EH (cell line): ENCODE measurements at places on chromosomes 5 and 9.

GRCh38 chr9:129497813-129498450, 123.0 kb downstream of the C9orf50 start:
- peak; percentile 43 for DNase-seq

DNA sequence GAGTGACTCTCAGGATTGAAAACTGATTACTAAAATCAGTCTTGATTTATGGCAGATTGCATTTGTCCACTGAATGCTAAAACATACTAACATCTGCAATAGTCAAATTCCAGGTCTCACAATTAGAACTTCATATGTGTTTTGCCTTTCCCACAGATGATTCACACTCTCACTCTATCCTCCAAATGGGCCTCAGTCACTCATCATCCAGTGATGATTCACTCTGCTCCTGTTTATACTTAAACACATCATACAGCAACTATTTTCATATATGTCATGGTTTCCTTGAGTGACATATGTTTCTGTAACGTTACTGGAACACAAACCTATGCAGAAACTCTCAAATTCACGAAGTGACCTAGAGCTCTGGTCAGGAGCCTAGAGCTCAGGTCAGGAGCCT, 512.9 kb downstream of the HINT1 start:
- peak; percentile 39 for DNase-seq

- no peak for DNase-seq
These were observed 56.1 kb upstream of the ZNF300 start for GRCh38 chr5:150960791-150961396.

DNA sequence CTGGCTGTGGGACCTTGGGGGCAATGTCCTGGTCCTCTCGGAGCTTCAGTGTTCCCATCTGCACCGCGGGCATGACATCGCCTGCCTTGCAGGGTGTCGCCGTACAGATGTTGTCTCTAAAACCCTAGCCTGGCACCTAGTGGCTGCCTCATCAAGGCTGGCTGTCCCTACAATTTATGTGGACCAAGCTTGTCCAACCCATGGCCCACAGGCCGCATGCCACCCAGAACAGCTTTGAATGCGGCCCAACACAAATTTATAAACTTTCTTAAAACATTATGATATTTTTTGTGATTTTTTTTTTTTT, 18.3 kb upstream of the ASS1 start:
- no peak for DNase-seq

GRCh38 chr9:134863306-134863902, 17.2 kb upstream of the FCN2 start:
- DNase-seq = no peak

DNA sequence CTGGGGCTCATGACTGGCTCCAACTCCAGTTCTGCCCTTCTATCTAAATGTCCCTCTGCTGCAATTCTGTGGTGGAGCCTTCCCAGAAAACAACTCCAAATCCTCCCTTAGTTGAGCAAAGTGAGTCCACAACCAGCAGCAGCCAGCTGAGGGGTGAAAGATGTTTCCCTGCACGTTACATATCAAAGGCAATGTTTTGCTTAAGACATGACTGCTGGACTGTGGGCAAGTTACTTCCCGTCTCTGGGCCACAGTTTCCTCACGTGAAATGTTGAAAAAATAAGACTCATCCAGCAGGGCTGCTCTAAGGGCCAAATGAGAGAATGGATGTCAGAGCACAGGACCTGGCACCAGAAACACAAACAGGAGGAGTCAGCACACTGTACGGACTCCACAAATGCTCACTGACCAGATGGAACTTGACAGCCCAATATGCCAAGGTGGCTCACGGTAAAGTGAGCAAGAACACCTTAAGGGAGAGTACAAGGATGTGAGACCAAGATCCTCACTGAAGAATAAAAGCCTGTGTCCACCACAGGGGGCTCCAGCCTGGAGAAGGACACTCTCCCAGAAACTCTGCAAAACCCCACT, 138.4 kb upstream of the ABCA1 start:
- no peak for DNase-seq

DNA sequence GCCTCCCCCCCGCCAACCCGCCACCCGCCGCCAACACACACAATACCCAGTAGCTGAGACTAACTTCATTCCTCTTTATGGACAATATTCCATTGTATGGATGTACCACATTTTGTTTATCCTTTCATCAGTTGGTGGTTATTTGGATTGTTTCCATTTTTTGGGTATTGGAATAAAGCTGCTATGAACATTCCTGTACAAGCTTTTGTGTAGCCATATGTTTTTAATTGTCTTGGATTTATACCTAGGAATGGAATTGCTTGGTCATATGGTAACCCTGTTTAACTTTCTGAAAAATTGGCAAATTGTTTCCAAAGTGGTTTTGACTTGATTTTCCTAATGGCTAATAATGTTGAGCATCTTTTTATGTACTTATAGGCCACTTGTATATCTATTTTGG, 4.9 kb upstream of the UBTD2 start:
- no peak for DNase-seq

- DNase-seq = peak; percentile 5
These were observed 97.9 kb downstream of the CDH6 start for GRCh38 chr5:31291323-31291854.

DNA sequence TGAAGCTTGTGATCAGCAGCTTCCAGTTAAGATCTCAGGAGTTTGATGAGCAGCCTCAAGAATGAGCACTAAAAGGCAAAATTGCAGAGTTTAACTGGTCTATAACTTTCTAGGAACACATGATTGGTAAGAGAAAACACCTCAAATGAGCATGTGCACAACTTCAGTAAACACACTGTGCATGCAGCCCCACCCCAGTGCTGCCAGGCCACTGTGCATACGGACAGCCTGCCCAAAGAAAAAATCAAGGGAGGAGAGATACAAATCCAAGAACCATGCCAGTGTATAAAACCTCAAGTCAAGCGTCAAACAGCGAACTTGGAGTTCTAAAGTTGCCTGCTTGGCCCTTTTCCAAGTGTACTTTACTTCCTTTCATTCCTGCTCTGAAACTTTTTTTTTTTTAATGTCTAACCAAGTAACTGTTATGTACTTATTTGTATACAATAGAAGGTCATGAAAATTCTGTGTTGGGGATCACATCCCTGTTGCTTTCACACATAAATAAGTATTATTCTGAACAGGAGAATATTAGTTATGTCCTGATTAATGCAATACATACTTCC, 125.6 kb upstream of the TSLP start:
- no peak for DNase-seq

- no peak for DNase-seq
These were observed 62.8 kb upstream of the ZFAND5 start for GRCh38 chr9:72427801-72428200.

DNA sequence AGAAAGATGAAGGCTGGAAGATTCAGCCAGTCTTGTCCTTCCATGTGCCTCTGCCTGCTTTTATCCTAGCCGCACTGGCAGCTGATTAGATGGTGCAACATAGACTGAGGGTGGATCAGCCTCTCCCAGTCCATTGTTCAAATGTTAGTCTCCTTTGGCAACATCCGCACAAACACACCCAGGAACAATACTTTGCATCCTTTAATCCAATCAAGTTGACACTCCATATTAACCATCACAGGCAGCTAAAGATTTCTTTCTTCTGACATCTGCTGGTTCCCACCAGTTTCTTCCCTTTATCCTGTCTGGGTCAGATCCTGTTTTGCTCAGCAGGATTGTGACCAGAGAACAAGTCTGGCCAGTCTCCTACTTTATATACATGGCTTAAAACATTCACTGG, 276.5 kb upstream of the TYRP1 start:
- no peak for DNase-seq

GRCh38 chr9:113488071-113488470, 24.5 kb downstream of the RGS3 start:
- DNase-seq = no peak

- peak; percentile 3 for DNase-seq
These were observed 158.5 kb downstream of the TRPM6 start for GRCh38 chr9:74729136-74729695.

- peak; percentile 18 for DNase-seq
These were observed 341.1 kb downstream of the ZSWIM6 start for GRCh38 chr5:61673007-61673735.

DNA sequence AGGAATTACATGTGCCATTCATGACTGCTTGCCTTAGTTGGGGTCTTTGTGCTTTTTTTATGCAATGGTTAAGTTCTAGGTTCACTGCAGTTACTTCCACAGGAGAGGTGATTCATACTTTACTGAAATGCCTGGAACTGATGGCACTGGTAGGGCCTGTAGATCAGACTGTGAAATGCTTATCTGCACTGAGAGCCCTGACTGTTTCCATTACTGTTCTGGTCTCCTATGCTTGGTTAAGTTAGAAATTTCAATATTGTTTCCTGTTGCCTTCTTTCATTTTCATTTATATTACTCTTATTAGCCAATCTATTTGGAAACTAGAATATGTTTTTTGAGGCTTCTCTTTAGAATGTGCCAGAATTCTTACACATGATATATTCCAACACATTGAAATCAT, 484.1 kb upstream of the SEMA6A start:
- DNase-seq = no peak

- peak; percentile 16 for DNase-seq
These were observed 28.7 kb downstream of the PROP1 start for GRCh38 chr5:177967221-177967887.

GRCh38 chr5:77893225-77893860, 117.2 kb upstream of the TBCA start:
- DNase-seq = peak; percentile 99

DNA sequence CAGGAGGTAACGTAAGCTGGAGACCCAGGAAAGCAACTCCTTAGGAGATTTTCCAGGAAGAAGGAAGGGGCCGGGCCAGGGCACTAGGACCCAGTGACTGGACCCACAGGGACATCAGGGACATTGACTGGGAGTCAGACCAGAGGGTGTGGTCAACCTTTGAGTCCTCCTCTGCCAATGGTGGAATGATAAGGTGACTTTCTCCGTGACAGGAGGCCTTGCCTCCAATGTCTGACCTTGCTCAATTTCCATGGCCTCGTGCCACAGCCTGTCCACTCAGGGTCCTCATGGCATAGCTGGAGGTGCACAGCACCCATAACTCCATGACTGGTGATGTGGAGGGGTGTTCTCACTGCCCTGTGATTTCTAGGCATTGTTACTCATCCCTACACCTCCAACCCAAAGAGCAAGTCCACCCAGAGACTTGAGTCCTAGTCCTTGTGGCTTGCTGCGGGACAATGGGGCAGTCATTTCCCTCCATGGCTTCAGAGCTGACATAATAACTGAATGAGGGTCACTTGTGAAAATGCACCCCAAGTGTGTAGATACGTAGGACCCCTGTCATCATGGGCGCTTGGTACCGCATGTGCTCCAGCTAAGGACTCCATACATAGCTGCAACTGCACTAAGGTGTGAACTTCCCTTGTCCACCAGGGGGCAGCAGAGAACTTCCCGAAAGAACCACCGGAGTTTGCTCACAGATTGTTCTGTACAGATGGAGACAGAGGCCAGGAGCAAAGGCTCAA, 4.1 kb upstream of the AMBP start:
- DNase-seq = peak; percentile 85

DNA sequence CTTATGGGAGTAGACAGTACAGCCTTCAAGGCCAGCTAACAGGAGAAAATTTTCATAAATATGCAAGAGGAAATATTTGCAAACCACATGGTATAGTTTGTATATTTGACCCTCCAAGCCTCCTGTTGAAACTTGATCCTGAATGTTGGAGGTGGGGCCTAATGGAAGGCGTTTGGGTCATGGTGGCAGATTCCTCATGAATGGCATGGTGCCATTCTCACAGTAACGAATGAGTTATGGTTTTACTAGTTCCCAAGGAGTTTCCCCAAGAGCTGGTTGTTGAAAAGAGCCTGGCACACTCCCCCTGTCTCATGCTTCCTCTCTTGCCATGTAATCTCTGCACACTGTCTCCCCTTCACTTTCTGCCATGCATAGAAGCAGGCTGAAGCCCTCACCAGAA, 3.3 kb upstream of the PAIP1 start:
- peak; percentile 93 for DNase-seq

DNA sequence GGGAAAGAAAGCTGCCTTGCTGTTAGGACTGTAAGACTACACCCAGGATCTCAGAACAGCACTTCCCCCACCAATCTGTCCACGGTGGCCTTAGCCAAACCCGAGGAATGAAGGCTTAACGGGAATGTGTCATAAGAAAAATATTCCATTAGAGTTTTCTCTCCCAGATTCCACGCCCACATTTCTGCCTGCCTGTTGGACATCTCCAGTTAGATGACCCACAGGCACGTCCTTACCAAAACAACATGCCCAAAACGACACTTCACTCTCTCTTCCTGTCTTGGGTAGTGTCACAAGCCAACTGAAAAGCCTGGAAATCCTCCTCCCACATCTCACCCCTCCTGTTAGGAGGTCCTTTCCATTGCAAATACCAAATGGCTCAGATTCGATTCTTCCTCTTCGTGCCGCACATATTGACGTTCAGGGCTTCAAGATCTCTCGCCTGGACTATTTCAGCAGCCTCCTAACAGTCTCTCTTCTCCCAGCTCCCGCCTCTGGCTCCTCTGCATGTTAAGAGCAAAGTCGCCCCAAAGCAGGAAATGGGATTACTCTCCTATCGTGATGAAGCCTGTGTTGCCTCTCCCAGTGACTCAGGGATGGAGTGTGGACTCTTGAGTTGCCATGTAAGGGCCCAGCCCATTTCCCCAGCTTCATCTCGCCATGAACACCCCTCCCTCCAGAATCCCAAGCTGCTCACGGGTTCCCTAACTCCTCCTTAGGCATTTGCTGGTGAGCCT, 159.3 kb downstream of the NR3C1 start:
- peak; percentile 99 for DNase-seq

DNA sequence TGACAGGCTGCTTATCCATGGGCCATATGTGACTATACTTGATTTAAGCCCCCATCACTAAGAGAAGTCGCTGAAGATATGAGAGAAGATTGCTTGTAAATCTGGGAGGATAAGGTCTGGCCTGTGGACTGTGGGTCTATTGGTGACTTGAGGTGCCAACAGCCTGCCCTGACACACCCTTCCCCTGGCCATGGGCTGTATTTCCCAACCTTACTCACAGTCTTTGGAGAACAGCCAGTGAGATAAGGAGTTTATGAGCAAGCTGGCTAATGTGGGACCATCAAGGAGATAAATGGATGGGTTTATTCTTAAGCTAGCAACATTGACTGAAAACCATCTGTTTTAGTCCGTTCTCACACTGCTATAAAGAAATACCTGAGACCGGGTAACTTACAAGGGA, 231.3 kb downstream of the ZSWIM6 start:
- DNase-seq = no peak

DNA sequence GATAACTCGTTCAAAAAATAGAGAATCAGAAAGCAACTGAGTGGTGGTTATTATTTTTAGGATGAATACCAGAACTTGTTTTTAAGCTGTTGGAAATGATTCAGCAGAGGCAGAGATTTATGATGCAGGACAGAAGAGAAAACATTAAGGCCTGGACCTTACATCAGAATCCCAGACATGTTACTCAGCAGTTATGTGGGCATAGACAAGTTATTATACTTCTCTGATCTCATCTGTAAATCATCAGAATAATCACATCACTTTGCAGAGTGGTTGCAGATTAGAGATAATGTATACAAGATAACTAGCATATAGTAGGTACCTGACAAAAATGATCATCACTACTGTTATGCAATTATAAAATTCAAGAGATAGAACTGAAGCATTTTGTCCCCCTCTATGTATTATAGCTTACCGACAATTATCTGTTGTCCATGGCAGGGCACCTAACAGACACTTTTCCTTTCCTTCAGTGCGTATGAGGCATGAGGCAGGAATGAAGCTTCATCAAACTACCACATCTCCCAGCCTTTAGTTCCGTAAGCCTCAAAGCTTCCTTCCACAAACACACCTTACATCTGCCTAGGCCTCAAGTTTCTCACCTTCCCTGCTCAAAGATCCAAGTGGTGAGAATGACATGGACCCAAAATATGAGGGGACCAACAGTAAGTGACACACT, 165.9 kb downstream of the DENND1A start:
- peak; percentile 93 for DNase-seq
